Epithelial cell of prostate (primary cell): ENCODE measurements at places on chromosomes 11 and 22.

DNA sequence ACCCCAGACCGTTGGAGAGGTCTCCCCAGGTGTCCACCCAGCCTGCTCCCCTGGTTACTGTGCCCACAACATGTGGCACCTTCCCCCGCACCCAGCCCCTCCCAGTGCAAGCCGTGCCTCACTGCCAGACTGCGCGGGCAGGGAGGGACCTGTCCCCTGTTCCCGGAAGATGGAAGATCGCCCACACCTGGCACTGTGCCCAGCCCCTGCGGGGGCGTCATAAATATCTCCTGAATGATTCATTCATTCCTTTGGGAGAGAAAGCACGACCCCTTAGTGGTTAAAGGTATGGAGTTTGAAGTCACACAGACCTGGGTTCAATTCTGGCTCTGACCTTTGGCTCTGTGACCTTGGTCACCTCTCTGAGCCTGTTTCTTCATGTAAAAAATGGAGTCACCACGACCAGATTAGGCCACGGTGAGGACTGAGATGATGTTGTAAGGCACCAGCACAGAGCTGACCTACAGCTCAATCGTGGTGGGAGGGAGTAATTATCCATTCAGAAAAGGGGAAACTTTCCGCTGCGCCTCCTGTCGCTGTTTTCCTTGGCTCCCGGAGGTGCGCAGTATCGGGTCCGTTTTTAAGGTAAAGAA is 497 bp upstream of the SYT12 start:
- no peak for DNase-seq

GRCh38 chr11:27200779-27201453 is 160.3 kb downstream of the BBOX1 start:
- DNase-seq = no peak

GRCh38 chr22:18082467-18082866 is 4.7 kb downstream of the PEX26 start:
- no peak for DNase-seq

DNA sequence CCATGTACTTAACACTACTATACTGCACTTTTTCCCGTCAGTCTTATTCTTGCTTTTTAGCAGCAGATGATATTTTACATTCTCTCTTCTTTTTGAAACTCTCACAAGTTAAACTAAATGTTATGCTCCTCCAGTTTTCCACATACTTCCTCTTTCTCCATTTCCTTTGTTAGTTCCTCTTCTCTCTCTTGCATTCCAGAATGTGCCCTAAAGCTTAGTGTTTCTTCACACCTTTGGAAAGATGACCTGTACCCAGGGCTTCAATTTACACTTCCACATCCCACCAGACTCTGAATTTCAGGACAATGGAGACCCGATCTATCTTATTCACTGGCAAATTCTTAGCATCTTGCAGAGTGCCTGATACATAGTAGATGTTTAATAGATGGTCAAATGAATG is 51.8 kb downstream of the APIP start:
- DNase-seq = no peak

DNA sequence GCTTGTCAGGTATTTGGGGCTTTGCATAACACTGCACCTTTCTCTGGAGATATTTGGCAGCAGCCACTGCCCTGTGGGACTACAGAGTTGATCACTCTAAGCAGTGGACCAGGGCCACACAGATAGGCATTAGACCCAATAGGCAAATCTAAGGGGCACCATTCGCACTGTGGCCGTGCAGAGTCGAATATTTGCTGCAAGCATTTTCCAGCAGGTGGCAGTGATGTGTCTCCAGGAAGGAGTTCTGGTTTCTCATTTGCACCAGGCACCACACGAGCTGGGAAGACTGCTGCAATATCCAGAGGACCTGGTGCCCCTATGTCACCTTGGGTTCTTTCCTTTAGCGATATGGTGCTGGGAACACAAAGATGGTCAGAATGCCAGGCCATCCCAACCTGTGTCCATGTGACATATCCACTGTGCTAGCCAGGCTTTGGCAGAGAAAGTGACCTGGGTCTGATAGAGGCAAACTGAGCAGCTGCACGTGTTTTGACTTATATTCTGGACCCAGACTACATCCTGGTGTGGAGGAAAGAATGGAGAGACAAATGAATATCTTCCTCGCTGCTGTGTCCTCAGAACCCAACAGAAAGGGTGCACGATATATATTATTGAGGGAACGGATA is 318.7 kb downstream of the BUD13 start:
- DNase-seq = no peak

DNA sequence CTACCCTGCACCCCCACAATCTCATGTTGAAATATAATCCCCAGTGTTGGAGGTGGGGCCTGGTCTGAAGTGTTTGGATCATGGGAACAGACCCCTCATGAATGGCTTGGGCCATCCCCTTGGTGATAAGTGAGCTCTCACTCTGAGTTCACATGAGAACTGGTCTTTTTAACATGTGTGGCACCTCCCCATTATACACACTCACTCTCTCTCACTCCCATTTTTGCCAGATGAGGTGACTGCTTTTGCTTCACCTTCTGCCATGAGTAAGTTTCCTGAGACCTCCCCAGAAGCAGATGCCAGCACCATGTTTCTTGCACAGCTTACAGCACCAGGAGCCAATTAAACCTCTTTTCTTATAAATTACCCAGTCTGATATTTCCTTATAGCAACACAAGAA is 32.1 kb upstream of the DRD2 start:
- no peak for DNase-seq

- DNase-seq = no peak
Measured at GRCh38 chr11:78310500-78310909, 107.1 kb downstream of the GAB2 start.

DNA sequence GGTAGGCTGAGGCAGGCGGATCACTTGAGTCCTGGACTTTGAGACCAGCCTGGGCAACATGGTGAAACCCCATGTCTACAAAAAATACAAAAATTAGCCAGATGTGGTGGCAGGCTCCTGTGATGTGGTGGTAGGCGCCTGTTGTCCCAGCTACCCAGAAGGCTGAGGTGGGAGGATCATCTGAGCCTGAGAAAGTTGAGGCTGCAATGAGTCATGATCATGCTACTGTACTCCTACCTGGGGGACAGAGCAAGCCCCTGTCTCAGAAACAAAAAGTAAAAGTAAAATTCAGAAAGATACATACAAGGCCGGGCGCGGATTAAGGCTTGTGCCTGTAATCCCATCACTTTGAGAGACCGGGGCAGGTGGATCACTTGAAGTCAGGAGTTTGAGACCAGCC is 6.3 kb downstream of the LDHAL6A start:
- no peak for DNase-seq

DNA sequence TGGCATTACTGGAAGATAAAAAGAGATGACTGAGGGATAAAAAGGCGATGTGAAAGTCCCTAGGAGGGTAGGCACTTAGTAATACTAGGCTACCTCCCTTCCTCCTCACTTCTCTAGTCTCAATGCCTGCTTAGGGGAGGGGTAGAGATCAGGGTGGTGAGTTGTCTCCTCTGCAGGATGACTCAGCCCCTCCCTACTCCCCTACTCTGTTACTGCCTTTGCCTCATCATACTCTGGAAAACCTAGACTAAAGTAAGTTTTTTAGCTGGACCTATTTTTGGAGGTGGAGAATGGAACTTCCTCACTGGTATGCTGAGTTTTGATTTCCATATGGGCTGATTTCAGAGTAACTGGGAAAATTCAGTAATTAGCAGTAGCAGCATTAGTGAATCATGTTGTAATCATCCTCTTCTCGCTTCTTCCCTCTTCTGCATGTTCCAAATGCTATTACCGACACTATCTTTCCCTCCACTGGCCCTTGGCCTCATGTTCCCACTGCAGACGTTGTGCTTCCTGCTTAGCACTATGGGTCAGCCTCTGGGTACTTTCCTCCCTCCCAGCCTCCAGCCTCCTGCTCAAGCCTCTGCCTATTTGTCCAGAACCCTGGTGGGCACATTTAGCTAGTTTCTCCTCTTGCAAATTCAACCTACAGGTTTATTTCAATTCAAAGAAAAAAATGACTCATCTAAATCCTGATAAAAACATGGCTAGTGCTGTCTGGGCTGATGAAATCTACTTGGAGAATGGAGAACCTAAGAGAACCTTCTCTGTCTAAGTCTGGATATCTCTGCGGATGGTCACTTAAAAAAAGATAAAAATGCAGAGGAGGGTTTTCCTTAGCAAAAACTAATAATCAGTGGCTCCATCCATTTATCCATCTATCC is 281.7 kb downstream of the ST3GAL4 start:
- DNase-seq = no peak

DNA sequence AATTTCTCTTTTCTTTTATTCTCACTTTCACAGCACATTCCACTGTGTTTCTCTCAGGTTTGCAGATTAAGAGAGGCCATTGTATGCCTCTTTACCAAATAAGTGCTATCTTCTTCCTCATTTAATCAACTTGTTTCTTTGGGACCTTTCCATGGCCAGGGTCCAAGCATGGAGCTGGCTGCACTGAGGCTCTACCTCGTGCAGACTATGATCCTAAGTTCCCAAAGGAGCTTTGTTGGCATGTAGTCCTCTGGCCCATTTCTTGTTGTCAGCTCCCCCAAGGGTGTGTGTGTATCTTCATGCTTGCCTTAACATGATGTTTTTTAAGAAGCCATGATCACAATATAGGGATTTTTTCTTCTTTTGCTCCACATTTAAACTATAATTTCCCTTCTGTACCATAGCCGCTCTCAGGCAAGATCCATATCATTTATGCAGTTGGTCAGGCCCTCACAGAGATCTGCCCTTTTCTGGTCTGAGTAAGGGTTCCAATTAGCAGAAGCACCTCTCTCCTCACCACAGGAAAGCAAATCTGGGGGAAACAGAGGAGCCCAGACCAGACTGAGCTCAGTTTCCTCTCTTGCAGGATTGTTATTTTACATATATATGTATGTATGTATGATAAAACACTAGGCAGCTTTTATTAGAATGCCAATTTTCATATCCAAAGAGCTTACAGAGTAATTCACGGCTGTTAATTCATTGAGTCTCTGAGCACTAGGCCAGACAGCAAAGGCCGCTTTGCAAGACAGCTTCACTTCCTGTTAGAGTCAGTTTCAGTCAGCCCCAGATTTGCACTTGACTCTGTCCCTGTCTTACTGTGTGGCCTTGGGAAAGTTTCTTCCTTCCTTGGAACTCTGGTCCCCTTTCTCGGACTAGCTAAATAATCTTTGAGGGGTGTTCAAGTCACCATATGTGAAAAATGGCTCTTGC is 34.3 kb downstream of the CYB5R2 start:
- DNase-seq = no peak

GRCh38 chr11:116162886-116163230 is 609.9 kb downstream of the BUD13 start:
- DNase-seq = no peak

DNA sequence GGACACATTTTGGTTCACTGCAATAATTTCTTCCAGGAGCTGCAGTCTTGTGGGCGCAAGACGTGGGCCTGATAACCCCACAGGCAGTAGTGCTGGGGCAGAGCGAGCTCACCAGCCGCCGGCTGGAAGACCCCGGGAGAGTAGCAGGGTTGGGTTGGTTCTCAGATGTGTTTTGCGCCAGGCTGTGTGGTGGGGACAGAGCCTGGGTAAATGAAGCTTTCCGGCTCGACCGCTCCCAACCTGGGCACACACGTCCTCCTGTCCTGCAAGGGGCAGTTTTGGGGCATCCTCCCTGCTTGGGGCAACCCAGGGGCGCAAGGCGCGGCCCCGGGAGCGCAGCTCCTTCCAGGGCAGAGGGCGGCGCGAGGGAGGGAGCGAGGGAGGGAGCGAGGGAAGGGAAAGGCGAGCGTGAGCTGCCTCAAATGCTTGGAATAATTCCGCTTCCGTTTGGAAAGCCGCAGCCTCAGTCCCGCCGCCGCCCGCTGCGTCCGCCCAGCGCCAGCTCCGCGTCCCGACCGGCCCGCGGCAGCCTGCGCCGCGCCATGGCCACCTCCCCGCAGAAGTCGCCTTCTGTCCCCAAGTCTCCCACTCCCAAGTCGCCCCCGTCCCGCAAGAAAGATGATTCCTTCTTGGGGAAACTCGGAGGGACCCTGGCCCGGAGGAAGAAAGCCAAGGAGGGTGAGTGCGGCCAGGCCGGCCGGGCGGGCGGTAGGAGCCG is at the start of gene PARVA:
Gene PARVA (plus strand): TSS at position 466 of the 718 bp plus-strand sequence. CDS start 77 bp downstream, at position 543.
- no peak for DNase-seq

DNA sequence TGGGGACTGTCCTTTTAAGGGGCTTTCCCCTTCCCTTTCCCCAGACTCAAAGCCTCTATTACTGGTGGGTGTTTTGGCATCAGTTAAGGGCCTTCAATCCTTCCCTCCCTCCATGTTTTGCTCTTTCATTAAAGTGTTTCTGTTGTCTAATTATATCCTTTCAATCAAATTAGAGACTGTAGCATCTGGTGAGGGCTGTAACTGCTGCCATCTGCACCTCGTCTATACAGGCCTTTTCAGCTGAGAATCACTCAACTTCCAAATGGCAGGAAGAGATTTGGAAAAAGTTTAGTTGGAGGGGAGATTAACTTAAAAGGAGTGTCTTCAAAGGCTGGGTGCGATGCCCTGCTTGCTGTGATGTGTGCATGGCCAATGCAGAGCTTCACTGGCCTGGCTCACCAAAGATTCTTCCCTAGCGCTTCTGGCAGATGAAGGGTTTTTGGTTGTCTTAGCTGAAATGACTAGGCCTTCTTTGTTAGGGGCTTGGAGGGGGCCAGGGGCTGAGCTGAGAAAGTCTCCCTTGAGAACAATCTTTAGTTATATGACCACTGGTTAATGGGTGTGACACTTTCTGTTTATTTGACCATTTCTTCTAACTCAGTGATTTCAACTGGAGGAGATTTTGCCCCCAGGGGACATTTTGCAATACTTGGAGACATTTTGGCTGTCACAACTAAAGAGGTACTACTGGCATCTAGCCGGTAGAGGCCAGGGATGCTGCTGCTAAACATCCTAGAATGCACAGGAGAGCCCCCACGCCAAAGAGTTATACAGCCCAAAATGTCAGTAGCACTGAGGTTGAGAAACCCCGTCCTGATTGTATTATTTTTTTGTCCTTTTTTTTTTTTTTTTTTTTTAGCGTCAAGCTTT is 7.5 kb downstream of the KREMEN1 start:
- DNase-seq = no peak

- DNase-seq = no peak
Measured at GRCh38 chr11:130882138-130882551, 34.1 kb downstream of the SNX19 start.

DNA sequence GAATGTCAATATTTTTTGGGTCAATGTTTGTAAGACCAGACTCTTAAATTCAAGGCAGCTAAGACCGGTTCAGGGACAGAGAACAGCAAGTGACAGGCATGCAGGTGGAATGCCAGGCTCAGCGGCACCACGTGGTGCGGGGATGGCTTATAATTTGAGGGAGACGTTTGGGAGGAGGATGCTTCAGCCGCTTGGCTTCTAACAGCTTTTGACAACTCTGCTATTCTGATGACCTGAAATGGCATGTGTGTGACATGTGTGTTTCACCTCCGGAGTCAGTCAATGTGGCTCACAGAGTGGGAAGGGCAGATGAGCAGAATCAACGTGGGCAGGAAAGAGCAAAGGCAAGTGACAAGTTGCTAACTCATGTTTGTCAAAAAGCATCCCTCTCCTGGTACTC is 228.3 kb downstream of the KIRREL3 start:
- no peak for DNase-seq

GRCh38 chr11:120332822-120333716 is 3.1 kb upstream of the ARHGEF12 start:
- no peak for DNase-seq

GRCh38 chr11:103709371-103709770 is 327.1 kb upstream of the DDI1 start:
- no peak for DNase-seq
